ENCODE measurements at places on chromosomes 5 and 9.

DNA sequence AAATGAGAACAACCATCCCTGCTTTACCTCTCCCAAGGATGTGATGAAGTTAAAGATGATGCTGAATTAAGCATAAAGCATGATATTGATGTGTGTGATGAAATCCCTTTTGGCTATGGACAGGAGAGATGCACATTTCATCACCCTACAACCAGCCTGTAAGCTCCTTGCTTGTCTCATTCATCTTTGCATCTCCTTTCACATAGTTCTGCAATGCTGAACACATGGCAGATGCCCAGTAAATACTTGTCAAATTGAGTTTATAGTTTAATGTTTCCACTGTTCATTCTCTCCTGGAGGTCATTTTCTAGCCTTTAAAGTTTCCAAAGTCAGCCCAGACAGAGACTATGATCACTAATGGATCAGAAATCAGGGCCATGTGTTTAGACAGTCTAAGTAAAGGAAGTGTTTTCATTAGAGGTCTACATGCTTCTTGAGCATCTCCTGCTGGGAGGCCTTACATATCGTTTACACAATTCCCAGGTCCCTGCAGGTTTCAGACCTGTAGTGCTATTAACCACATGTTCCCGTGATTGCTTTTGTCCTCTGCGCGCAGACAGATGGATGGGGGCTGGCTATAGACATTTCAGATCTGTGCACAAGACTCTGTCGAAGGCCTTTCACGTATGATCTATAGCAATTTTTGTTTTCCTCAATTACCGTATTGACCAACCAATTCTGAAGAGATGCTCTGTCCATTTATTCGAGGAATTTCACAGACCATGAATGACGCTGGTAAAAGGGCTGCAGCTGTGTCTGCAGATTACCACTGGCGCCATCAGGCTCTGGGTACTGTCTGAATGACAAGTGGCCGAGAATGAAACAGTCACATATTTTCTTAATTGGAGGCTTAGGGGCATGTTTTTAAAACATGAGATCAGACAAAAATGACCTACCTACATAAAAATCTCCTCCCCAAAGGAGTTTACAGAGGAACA, 49.0 kb upstream of the CKMT2 start:
- no peak for DNase-seq

- no peak for DNase-seq
Observed at GRCh38 chr9:4098031-4098430, 201.8 kb downstream of the GLIS3 start.

- no peak for DNase-seq
Observed at GRCh38 chr9:80385246-80385645, 813.5 kb downstream of the TLE4 start.

DNA sequence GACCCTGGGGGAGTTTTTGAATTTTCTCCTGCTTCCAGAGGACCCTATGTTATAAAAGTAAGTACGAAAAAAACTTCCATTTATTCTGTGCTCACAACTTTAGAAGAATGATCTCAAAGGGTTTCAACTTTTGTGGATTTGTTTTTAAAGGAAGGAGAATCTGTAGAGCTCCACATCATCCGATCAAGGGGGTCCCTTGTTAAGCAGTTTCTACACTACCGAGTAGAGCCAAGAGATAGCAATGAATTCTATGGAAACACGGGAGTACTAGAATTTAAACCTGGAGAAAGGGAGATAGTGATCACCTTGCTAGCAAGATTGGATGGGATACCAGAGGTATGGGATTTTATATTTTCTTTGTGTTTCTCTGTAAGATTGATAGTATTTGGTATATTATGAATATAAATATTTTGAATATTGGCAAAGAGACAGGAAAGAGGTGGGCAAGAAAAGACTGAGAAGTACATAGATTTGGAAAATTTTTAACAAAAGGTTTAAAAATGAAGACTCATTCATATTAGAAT, 84.2 kb downstream of the ADGRV1 start:
- no peak for DNase-seq

DNA sequence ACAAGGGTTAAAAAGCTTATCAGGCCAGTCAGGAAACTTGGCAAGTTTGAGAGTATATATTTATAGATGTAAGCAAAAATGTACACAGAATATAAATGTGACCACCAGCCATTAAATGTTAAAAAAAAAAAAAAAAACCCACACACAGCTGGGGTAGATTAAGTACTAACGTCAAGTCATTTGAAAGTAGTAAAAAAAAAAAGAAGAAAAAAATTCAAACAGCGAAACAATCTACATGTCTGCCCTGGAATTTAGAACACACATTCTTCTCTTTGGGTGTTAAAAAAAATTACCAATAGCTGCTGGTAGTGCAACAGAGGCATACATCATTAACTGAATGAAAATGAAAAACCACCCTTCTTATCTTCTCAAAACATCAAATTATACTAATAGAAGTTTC, 269.7 kb downstream of the MLLT3 start:
- DNase-seq: no peak

DNA sequence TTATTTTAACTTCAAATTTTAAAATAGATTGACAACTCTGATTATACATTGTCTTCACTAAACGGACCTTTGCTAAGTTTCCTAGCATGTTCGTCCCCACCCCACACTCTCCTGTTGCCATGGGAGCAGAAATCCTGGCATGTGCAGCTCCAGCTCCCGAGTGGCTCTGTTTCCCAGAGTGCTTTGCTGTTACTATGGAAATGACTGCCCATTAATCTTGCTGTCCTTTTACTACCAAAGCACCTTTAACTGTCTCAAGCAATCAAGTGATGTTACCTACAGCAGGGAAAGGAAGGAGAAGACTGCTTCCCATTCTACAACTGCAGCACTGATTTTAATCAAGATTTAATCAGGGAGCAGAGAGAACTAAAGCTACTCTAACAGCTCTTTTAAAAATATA, 212.0 kb upstream of the KIF2A start:
- no peak for DNase-seq

DNA sequence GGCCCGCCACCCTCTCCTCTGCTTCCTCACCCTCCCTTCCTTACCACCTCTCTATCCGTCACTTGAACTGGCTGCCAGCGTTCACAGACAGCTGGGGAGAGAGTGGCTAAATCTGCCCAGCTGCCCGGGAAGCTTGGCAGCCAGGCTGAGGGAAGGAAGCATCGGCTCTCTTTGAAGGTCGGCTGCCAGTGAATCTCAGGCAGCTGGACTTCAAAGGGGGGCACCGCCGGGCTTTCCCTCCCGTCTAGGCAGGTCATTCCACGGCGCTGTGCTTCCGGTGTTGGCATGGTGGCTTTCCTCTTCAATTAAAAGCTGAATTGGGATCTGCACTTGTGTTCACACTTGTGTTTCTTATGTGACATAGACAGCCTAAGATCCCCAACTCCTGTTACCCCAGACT, 174.0 kb downstream of the GDNF start:
- no peak for DNase-seq

- no peak for DNase-seq
Observed at GRCh38 chr5:55004729-55005128, 19.3 kb upstream of the GZMK start.

DNA sequence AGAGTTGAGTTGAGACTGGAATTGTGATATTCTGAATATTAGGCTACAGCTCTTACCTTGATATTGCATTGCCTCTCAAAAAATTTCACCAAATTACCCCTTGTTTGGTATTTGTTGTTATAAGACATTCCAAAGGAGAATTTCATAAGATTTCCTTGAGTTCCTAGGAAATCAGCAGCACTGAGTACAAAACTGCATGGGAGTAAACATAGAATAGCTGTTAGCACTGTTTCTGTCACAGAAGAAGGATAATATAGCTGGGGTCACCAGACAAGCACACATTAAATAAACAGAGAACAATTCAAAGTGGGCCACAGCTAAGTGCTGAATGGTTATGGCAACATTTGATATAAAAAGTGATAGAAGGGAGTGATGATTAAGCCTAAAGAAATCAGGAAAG, 724.3 kb downstream of the PRELID2 start:
- DNase-seq: no peak

DNA sequence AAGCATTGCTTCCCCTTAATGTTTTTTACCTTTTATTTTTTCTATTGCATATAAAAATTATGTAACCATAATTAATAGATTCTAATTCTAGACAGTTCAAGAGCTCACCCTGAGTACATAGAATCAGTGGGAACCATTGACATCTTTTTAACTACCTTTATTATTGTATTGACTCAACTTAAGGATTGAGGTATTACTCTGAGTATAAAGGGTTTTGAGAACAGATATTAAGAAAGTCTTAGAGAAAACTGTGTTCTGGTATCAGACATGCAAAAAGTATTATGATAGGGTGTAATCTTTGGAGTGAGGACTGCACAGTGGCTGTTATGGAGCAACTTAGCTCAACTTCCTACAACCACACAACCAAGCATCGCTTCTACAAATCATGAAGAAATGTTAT, 8.9 kb downstream of the SPEF2 start:
- no peak for DNase-seq
